ENCODE measurements at places on chromosomes 11 and 22.

DNA sequence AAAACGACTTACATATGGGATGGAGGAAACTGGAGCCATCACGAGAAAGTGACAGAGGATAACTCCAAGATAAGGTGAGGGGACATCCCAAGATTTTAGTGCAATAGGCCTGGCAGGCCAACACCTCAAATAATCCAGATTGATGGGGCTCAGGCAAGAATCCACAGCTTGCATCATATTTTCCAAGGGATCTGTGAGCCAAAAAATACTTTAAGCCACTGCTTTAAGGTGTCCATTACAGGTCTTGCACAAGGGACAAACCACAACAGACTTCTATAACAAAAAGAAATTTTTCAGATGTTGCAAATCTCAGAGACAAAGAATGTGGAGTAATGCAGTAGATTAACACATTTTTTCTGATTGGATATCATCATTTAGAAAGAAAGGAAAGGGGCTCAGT, 45.6 kb downstream of the DENND5A start:
- DNase-seq = no peak

GRCh38 chr11:120744016-120744994, 232.8 kb downstream of the GRIK4 start:
- no peak for DNase-seq

GRCh38 chr11:5620651-5621521, 3.9 kb upstream of the TRIM34 start:
- DNase-seq = no peak

GRCh38 chr11:131463649-131464425, 93.4 kb downstream of the NTM start:
- DNase-seq = no peak

- no peak for DNase-seq
Observed at GRCh38 chr11:74679513-74679865, 51.7 kb downstream of the CHRDL2 start.

DNA sequence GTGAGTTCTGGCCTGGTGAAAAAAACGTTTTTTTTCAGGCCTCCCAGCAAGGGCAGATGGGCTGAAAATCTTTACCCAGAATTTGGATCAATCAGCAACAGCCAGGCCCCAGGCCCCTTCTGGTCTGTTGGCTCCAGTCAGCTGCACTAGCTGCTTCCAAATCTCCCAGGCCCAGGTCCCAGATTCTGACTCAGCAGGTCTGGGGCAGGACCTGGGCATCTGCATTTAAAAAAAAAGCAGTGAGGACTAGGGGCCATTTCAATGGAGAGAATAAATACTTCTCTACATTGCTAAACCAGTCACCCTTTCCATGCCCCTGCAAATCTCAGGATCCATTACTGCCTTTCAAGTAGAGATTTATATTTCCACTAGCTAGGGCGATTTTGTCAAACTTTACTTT, 4.3 kb downstream of the SLC15A3 start:
- no peak for DNase-seq

DNA sequence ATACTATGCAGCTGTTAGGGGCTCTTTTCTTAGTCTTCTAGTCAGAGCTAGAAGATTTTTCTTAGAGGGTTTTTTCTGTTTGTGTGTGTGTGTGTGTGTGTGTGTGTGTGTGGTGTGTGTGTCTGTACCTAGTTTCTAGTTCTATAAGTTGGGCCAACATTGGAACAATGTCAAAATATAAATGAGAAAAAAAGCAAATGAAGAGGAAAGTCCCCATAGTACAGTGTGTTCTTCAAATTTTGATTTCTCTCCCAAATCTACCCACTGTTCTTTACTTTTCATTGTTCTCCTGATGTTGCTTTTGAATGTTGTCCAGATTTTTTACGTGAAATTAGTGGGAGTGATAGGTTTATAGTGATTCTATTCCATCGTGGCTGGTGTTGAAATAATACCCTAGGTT, 2153.4 kb upstream of the RAG2 start:
- DNase-seq = no peak

DNA sequence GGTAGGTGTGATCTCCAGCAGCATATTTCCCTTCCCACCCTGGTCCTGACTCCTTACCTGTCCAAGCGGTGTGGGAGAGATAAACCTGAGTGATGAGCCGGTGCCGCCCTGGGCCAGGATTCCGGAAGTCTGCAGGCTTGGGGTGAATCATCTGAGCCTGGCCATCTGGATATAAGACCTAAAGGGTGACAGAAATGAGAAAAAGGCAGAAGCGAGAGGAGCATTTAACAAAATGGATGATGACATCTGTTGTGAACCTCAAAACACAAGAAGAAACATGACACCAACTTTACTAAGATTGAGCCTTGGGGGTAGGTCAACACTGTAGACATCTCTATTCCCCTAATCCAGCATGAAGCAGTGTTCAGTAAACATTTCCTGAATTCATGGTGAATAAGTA, 62.8 kb downstream of the AAMDC start:
- no peak for DNase-seq

- no peak for DNase-seq
Observed at GRCh38 chr11:12737024-12737423, 62.8 kb downstream of the TEAD1 start.

- no peak for DNase-seq
Observed at GRCh38 chr11:120112174-120112796, 25.6 kb downstream of the TRIM29 start.

DNA sequence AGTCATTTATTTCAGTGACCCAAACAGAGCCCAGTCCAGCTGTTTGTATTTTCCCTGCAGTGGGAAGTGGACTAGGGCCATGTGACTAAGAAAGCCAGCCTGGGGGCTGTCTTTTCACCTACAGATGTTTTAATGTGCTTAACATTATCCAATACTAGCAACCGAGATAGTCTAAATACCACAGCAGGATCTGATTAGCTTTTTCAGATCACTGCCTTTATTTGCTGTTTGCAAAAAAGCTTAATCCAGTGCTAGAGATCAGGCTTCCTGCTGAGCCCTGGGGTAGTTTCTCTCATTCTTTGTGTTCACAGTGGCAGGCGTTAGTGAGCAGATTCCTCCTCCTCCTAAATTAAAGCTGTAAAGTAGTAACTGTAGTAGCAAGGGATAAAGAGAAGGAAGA, 35.0 kb downstream of the ZC3H12C start:
- no peak for DNase-seq

DNA sequence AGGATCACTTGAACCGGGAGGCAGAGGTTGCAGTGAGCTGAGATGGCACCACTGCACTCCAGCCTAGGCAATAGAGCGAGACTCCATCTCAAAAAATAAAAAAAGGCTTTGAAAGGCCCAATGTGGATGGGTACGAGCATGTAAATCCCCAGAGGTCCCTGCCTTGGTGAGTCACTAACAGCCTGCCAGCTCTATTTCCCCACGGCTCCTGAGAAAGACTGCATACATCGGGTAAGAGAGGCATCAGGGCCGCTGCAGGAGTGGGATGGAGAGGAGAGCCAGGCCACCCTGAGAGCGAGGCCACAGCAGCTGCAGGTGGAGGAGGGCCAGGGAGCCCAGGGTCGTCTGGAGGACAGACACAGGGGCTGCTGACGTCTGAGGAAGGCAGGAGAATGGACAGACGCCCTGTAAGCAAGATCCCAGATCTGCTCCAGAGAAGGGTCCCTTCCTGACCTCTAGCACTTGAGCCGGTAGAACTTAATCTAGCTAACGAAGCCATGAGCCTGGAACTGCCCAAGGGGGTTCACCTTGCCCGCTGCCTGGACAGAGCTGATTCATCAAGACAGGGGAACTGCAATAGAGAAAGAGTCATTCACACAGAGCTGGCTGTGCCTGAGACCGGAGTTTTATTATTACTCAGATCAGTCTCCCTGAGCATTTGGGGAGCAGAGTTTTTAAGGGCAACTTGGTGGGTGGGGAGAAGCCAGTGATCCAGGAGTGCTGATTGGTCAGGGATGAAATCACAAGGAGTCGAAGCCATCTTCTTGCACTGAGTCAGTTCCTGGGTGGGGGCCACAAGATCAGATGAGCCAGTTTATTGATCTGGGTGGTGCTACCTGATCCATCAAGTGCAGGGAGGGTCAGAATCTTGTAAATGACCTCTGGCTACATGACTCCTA, 5.1 kb upstream of the KRTAP5-9 start:
- no peak for DNase-seq

GRCh38 chr11:44072757-44073658, 6.9 kb downstream of the ACCS start:
- no peak for DNase-seq

GRCh38 chr11:69702769-69703452, 911 bp downstream of the FGF19 start:
- no peak for DNase-seq

DNA sequence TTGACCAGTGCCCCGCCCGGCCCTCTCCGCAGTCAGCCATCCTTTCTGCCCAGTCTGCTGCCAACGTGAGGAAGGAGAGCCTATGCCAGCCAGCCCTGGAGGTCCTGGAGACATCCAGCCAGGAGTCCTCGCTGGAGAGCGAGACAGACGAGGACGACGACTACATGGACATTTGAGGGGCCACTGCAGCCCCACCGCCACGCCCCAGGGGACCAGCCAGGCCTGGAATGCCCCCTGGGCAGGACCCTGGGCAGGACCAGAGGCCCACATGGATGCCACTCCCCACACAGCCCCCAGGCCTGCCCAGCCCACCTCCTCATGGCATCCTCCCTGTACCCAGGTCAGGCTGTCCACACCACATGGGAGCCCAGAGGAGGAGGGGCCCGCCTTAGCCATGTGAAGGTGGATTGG, 3.3 kb upstream of the SUSD2 start:
- DNase-seq = no peak

DNA sequence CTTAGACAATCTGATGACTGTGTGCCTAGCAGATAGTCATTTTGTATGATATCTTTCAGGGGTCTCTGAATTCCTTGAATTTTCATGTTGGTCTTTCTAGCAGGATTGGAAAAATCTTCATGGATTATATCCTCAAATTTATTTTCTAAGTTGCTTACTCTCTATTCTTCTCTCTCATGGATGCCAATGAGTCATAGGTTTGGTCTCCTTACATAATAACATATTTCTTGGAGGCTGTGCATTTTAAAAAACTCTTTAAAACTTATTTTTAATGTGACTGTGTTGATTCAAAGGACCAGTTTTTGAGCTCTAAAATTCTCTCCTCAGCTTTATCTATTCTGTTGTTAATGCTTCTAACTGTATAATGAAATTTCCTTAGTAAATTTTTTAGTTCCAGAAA, 198.7 kb downstream of the AASDHPPT start:
- no peak for DNase-seq

DNA sequence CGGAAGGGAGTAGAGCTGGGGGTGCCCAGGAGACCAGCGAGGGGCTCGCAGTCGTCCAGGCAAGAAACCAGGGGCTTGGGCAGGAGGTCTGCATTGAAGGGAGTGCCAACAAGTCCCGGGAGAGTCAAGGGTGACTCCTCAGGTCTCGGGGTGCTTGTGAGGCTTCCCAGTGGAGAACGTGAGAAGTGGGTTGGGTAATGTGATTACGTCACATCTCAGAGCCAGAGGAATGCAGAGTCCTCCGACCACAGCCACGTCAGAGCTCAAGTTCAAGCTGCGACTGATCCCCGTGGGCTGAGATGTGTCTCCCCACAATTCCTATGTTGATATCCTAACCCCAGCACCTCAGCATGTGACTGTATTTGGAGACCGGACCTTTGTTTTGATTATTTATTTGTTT, 89.7 kb upstream of the SHANK2 start:
- DNase-seq = no peak

DNA sequence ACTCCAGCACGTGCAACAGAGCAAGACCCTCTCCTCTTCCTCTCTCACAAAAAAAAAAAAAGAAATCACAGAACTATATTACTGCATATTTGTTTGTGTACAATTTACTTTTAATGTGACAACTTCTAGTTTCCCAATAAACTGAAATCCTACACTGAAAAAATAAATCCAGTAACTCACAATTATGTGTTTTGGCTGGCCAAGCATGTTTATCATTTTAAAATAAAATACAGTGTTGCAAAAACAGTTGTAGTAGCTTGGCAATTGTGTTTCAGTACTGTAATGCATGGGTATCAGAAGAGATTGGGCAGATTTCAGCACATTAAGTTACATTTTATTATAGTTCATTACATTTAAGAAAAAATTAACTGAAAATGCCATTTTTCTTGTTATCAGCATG, 344.9 kb downstream of the ETS1 start:
- no peak for DNase-seq

- DNase-seq = no peak
Observed at GRCh38 chr22:26615830-26616435, 1.9 kb downstream of the CRYBB1 start.

- DNase-seq = no peak
Observed at GRCh38 chr11:65539744-65540289, 14.9 kb downstream of the SCYL1 start.

DNA sequence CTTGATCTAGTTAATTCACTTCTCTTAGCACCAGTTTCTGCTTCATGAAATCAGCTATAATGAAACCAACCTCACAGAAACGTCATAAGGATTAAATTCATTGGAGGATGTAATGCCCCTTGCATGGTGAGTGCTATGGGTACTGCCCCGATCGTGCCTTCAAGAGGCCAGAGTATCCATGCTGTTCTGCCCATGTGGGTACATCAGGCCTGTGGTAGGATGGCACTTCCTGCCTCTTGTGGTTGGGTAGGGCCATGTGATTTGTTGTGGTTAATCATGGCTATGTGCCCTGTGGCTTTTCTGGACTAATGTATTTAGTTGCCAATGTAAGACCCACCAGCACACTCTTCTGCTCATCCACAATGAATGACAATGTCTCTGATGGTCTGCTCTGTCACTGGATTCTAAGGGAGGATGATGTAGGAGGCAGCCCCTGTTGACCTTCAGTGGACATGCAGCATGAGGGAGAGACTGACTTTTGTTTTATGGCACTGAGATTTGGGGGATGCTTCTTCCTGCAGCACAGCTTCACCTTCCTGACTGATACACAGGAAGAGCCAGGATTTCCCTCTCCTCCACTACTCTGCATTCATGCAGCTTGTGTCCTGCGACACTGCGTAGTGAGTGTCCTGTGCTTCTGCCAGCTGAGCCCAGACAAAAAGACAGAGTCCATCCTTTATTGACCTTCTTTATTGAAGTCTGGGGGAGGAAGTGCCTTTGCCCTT, 66.2 kb downstream of the DHCR7 start:
- no peak for DNase-seq

DNA sequence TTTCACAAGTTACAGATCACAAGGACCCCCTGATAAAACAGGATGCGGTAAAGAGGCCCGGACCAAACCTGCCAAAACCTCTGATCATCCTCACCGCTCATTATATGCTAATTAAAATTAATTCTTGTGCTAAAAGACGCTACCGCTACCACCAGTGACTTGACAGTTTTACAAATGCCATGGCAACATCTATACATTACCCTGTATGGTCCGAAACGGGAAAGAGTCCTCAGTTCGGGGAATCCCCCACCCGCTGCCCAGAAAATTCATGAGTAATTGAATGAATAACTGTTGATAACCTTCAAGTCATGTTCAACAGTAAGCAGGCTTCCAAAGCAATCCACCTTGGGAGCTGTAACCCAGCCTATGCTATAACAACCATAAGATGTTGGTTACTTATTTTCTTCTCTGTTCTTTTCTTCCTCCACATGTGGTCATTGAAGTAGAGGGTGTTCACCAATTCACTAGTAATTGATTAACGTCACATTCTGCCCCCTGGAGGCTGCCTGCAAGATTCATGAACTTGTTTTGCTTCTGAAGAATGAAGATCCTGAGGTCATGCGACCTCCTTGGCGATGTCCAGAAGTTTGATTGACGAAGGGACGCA, 20.6 kb downstream of the APOBEC3H start:
- no peak for DNase-seq

GRCh38 chr22:46213052-46213451, 37.0 kb downstream of the CDPF1 start:
- no peak for DNase-seq

- no peak for DNase-seq
Observed at GRCh38 chr22:43263645-43264514, 76.9 kb upstream of the TTLL12 start.

- no peak for DNase-seq
Observed at GRCh38 chr22:20602609-20603164, 95.3 kb downstream of the MED15 start.

GRCh38 chr11:122882189-122882856, at the start of gene JHY:
TSS of gene JHY (plus strand) at chr11:122882759. CDS start at chr11:122885850, 3,091 bp downstream.
- no peak for DNase-seq

All from NCI-H1048 (cell line).